ENCODE measurements at places on chromosomes 5 and 9.

- no peak for DNase-seq
These were observed 33.9 kb upstream of the IL6ST start for GRCh38 chr5:56028708-56029107.

GRCh38 chr5:143680672-143681259 lies 131.2 kb upstream of the HMHB1 start:
- no peak for DNase-seq

DNA sequence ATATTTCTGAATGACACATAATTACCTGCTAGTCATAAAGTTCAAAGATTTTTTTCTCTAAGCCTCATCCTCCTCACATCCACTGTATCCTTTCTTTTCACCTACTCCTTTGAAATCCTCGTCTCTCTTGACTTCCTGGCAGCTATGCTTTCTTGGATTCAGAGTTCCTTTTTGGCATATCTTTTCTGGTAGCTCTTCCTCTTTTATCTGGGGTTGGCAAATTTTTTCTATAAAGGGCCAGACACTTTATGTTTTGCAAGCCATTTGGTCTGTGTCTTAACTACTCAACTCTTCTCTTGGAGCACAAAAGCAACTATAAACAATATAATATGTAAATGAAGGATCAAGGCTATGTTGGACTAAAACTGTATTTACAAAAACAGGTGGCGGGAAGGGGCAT lies 197.5 kb downstream of the KIAA0825 start:
- no peak for DNase-seq

GRCh38 chr5:68484307-68485068 lies 268.9 kb downstream of the PIK3R1 start:
- DNase-seq, result no peak

- DNase-seq, result no peak
These were observed 146.8 kb downstream of the ATPSCKMT start for GRCh38 chr5:10102706-10103497.

DNA sequence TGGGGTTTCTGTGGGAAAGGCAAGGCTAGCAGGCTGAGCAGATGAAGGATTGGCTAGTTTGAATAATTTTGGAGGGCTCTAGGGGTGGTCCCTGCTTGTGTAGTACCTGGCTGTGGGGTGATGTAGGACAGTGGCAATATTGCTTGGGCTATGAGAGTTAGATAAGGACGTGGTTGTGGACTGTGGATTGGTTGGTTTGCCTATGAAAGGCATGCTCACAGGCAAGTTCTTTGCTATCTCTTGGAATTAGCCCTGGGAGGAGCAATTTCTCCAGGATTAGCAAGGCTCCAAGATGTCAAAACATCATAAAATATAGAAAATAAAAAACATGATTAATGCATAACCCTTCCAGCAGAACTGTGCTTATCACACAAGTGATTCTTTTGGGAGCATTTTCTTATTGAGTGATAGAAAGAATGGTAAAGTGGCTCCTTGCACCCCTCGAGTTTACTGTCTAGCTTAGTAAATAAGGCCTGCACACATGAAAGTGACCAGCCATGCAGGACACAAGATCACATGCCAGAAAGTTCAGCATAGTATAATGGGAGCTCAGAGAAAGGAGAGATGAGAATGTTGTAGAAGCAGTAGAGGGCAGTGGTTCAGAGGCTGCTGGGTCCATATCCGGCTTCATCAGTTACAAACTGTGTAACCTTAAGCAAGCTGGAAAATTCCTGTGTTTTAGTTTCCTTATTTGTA lies 13.8 kb downstream of the AOPEP start:
- DNase-seq, result no peak

DNA sequence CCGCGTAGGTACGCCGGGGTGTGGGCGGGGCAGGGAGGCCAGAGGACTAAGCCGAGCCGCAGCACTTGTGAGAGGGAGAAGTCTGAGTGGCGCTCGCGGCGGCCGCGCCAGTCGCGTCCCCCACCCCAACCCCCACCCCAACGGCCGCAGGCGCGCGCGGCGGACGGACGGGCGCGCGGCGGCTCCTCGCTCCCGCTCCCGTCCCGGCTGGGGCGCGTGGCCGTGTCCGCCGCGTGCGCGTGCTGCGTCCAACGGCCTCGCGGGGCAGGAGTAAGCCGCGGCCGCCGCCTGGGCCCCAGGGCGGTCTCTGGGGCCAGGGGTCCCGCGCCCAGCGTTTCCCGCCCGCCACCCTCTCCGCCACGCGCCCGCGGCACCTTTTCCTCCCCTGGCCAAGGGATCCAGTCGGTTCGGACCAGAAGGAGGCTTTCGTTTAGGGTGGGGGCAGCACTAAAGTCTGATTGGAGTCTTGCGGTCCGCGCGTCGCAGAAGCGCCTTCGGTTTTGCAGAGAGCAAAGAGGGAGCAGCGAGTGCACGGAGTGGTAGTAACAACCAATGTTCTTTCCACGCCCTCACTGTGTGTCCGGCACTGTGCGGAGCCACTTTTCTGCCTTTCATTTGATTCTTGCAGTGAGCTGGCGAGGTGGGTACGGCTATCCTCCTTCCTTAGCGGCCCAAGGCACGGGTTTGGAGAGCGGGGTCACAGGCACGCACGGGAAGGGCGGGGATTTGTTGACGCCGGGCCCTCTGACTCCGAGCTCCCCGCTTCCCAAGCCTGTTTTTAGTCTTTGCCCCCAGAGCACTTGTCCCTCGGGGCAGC lies 483 bp downstream of the G3BP1 start:
- no peak for DNase-seq

DNA sequence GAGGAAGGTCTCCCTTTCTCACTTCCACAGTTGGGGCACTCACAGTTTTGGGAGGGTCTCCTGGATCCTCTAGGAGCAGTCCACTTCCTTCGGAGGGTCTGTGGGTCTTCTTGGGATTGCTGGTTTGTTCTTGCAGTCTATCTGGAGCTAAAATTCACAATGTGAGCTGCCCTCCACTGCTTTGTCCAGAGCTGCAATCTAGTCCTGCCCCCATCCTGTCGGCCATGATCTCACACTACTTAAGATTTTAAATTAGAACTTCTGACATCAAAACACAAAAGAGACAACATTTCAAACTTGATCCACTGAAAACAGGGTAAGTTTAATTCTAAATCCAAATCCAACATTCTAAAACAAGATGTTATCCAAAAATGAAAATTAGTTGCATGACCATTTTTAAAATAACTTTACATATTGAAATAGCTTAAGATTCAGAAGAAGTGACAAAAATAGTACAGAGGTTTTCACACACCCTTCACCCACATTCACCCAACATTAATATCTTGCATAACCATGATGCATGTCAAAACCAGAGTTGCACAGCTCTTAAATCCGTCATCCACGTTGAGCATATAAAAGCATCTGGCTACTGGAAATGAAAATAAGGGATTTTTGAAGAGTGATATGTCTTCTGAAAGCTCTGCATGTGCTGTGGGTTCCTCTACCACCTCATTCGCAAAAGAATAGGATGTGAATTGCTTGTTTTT lies 113.7 kb upstream of the EPB41L4A start:
- no peak for DNase-seq

DNA sequence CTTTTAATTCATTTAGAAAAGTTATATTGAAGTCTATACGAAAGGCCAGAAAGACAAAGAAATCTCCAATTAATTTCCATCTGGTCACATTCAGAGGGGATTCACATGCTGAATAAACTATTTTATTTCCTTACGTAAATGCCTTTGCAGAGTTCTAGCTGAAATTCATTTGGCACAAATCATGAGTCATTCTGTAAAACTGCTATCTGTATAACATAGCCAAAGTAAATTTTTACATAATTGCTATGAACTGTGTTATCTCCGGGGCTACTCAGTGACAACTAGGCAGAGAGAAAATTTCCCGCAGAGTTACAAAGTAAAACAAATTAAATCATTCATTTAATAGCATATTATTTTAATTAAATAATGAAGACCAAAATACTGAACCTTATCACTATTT lies 463.2 kb upstream of the ADAMTS16 start:
- DNase-seq, result no peak

DNA sequence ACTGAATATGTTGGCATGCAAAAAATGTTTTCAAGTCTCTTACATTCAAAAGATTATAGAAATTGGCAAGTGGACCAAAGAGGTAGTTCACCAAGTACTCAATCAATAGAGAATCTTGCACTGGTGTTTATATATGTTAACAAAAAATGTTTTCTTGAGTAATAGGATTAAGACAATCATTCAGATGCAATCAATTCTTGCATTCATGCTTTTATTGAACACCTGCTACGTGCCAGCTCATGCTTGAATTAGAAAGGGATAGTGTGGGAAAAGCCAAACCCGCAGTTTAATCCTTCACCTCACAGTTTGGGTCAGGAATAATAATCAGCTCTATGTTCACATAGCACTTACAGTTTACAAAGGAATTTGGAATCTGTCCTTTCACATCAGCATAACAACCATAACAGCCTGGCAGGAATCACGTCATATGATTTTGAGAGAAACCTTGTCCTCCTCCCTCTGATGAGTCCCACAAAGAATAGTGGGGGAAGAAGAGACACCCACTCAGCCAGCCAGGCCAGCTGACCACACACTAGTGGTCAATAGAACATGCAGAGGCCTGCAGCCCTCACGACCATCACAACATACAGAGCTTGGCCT lies 36.8 kb upstream of the FRRS1L start:
- no peak for DNase-seq

DNA sequence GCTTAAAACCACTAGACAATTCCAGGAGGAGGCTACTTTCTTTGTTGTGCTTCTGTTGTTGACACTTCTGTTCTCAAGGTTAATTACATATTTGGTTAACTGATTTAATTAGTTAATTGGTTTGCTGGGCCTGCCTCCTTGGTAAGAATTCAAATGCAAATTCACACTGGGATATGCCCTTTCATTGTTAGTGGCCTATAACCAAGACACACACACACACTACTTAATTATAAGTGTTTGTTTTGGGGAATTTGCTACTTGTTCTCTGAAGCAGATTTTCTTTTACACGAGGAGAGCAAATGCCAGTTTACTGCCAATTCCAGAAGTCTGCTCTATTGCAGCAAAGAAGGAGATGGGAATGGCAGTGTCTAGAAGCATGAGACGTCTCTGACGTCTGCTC lies 101.6 kb upstream of the BASP1 start:
- no peak for DNase-seq

DNA sequence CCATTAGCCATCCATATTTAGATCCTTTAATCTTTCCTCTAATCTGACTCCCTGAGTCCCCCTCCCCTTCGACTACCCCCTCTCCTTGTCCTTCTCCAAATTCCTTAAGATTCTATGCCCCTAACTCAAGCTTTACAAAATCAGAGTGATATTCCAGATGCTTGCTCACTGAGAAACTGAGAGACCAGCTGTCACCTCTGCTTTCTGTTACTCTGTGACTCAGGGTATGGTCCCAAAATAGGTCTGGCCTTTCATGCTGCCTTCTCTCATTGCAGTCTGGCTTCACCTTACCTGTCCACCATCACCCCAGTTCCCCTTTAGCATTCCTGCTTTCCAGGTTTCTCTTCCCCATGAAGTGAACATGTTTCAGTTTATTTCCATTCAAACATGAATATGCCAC lies 383.3 kb upstream of the SLC30A5 start:
- no peak for DNase-seq

DNA sequence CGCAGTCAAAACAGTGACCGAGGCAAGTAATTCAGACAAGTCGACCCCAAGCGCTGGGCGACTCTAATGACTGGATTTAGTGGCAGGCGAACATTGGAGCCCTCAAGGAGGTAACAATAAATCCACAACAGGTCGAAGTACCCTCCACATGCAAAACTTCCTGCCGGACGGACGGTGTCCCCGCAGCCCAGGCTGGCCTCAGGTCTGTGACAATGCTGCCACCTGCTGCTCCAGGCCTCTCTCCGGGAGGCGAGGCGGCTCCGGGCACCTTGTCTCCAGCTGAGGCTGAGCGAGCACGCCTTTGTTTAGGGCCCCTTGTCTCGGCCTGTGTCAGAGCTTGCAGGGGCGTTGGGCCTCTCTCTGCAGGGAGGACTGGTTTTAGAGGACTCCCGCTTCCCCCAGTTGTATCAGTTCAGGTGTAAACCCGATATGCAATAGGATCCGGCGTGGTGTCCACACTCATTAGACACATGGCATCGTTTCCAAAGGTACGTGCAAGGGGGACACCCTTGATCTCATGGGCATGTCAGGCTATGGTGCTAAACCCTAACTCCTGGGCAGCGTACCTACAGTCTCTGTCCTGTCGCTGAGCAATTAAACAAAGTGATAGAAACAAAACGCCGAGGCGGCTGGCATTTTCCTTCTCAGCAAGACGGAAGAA lies 628.0 kb upstream of the ADAMTS16 start:
- no peak for DNase-seq
